ENCODE measurements at places on chromosomes 1 and 21. TPM values are rescaled to one million over a fixed set of nuclear protein-coding genes. Genes with fewer than 3 reads are reported as not detected.

RBM11 gene
- total RNA-seq: 1.3 TPM

CR1 gene
- total RNA-seq: not detected

ATP1A4 gene
- not detected for total RNA-seq

TIMM17A gene
- 57.8 TPM for total RNA-seq

BACE2 gene
- total RNA-seq: 107 TPM

RIPK4 gene
- 36.9 TPM for total RNA-seq

DNASE2B gene
- total RNA-seq: not detected

PDZK1IP1 gene
- 73.0 TPM for total RNA-seq

TSPEAR gene
- not detected for total RNA-seq

LMO4 gene
- 65.2 TPM for total RNA-seq

ACKR1 gene
- total RNA-seq: not detected

UMODL1 gene
- total RNA-seq: not detected

TFB2M gene
- 24.3 TPM for total RNA-seq

All from tracheal epithelial cell (primary cell).